ENCODE measurements at places on chromosomes 3 and 15.

- DNase-seq, result no peak
Measured at GRCh38 chr15:38088971-38089370, 154.5 kb downstream of the TMCO5A start.

- no peak for DNase-seq
Measured at GRCh38 chr3:149382101-149382467, 4.6 kb upstream of the TM4SF1 start.

- DNase-seq, result no peak
Measured at GRCh38 chr3:151443583-151443982, 17.3 kb downstream of the IGSF10 start.

DNA sequence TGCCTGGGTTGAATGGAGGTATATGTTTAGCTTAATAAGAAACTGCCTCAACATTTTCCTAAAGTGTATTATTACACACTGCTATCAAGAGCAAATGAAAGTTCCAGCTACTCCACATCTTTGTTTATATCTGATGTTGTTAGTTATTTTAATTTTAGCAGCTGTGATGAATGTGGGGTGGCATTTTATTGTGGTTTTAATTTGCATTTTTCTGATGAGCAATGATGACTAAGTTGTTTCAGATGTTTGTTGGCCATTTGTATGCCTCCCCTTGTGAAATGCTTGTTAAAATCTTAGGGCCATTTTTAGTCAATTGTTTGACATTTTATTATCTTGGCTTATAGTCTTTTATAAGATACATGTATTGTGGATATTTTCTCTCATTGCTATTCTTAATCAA lies 260.4 kb upstream of the SLCO3A1 start:
- no peak for DNase-seq

DNA sequence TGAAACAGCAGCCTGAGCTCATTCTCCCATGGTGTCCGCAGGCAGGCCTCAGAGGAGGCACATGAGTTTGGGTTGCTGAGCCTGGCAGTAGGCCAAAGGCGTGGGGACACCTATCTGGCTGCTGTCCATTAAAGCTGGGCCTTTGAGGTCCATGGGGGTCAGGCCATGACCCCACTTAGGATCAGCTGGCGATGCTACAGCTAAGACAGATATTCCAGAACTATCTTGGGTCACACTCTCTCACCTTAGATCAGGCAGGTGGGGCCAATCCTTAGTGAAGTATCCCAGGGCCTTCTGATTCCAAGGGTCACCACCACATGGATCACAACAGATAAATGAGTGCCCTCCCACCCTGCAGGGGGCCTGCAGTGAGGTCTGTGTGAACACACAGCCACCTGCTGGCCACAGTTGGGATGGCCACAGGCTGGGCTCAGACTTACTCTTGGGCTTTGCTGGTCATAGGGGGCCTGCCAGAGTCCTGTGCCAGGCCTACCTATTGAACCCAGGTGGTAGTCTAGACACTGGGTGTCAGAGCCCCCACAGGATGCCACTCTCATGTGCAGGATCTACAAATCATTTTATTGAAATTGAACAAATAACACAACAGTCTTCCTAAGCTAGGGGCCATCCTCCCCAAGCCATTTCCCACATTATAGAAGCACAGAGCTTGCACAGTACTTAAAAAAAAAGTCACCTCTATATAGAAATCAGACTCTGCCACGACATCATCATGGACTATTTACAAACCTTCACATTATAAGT lies 2.0 kb upstream of the HYAL2 start:
- peak; percentile 63 for DNase-seq

- DNase-seq, result no peak
Measured at GRCh38 chr3:2096216-2096615, 2.5 kb upstream of the CNTN4 start.

DNA sequence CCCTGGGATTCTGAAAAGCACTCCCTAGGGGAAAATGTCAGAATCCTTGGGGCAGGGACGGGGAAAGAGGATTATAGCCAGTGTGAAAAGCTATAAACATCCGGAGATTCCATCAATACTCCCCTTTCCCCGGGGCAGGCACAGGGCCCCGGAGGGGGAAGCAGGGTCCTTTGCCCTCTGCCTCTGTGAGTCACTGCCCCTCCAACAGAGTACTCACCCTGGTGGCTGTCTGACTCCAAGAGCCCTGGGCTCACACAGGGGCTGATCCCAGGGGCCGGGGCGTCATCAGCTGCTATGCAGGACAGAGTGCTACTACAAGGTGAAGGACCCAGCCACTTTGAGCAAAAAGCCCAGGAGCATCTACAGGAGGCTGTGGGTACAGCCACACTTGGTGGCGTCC lies 133.0 kb upstream of the PRR20G start:
- DNase-seq, result no peak

DNA sequence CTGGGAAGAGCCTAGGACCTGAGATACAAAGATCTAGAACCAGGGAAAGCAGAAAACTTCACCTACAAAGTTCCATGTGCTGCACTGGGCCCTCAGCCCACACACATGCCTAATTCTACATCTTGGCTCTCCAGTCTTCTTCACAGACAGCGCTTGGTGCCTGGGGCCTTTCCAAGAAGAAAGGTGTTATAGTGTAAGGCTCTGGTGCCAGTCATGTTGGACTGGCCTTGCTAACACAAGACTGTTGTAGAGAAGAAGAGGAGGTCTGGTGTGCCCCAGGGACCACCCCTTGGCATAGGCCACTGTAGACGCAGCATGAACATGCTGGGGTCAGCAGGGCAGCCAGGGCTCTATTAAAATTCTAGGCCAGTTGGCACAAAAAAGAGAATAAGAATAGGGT lies 226.2 kb upstream of the CTNNB1 start:
- DNase-seq, result no peak

- DNase-seq, result peak; percentile 91
Measured at GRCh38 chr15:89401631-89402517, 67.2 kb upstream of the POLG start.

- DNase-seq, result no peak
Measured at GRCh38 chr3:195109098-195109657, 161.8 kb downstream of the XXYLT1 start.

DNA sequence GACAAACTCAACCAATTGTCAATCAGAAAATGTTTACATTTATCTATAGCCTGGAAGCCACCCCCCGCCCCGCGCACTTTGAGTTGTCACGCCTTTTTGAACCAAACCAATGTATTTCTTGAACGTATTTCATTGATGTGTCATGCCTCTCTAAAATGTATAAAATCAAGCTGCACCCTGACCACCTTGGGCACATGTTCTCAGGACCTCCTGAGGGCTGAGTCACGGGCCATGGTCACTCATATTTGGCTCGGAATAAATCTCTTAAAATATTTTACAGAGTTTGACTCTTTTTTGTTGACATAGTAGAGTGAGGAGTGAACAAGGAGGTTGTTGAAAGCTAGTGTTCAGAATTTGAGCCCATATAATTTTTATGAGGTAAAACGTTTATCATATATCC lies 6.5 kb downstream of the MCTP2 start:
- no peak for DNase-seq

GRCh38 chr3:179151474-179151873 lies 3.3 kb downstream of the PIK3CA start:
- no peak for DNase-seq

- peak; percentile 95 for DNase-seq
Measured at GRCh38 chr3:187741403-187742350, 3.6 kb downstream of the BCL6 start.

All from inflammatory macrophage treated with lipopolysaccharide for 4 hours (primary cell).